ENCODE measurements at places on chromosomes 1 and 21.

DNA sequence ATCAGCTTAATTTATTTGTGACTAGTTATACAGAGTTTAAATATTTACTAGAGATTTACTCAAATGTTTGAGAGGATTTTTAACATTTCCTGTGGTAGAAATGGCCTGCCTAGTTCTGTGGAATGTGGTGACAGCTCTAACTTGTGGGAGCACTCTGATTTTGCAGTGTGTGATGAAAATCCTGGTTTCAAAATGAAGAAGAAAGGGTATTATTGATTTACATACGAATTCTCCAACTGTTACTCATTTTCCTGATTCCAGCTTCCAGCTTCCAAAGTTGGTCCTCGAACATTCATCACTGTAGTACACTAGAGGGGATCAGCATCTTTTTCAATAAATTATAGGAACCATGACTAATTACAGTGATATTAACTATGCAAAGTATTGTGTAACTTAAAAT lies 462.7 kb upstream of the PKN2 start:
- DNase-seq: no peak

DNA sequence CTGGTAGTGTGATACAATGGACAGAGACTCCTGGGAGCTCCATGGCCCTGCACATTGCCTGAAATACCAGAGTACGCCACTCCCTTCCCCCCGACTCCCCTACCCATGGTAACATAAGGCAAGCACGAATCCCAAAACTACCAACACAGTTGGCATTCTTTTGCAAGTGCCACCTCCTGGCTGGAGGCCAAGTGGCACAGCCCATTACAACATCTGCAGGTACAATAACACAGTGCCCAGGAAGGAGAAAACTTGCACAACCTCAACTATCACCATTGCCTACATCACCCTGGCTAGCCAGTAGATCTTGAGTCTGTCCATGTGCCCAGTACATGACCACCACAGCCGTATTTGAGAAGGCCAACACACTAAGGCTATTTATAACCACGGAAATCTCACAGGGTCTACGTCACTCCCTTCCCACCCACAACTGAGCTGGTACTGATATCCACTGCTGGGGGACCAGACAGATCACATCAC lies 11.7 kb downstream of the ADAMTS1 start:
- no peak for DNase-seq

DNA sequence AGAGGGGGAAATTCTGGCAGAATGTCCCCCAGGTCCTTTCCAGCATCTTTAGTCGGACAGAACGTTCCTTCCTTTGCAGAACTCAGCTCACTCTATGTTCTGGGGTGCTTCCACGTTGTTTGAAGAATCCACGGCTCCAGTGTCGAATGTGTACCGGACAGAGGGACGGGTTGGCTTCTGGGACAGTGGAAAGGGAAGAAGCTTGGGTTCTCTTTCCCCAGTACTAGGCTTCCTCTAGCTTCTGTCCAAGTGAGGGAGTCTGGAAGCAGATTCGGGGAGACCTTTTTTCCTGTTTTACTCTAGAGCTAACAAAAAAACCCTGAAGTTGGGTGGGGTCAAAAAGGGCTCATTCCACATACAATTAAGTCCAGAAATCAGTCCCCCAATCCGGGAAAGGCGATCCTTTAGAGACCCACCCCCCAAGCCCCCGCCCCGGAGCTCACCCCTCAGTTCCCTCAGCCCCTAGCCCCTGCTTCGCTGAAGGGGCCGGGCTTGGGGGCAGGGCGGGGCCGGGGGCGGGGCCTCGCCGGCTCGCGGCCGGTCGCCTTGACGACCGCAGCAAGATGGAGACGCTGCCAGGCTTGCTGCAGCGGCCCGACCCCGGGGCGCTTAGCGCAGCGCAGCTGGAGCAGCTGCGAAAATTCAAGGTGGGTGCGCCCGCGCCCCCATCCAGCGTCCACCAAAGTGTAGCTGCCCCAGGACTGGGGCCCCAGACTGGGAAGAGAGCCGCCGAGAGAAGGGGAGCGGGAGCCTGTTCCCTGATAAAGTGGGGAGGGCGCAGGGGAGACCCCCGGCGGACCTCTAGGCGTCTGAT lies at the start of gene RIIAD1:
Gene RIIAD1, plus strand, starts transcription at position 549 of the 814 bp plus-strand sequence. Its CDS starts 15 bp downstream, at position 564.
- DNase-seq: no peak

- DNase-seq: no peak
Measured at GRCh38 chr1:64539781-64540218, 69.9 kb downstream of the CACHD1 start.

GRCh38 chr1:46802081-46802480 lies 3.2 kb downstream of the CYP4B1 start:
- DNase-seq: no peak

GRCh38 chr1:108070662-108071061 lies 105.7 kb upstream of the VAV3 start:
- DNase-seq: no peak

- DNase-seq: no peak
Measured at GRCh38 chr1:222275729-222276465, 272.0 kb downstream of the HHIPL2 start.

DNA sequence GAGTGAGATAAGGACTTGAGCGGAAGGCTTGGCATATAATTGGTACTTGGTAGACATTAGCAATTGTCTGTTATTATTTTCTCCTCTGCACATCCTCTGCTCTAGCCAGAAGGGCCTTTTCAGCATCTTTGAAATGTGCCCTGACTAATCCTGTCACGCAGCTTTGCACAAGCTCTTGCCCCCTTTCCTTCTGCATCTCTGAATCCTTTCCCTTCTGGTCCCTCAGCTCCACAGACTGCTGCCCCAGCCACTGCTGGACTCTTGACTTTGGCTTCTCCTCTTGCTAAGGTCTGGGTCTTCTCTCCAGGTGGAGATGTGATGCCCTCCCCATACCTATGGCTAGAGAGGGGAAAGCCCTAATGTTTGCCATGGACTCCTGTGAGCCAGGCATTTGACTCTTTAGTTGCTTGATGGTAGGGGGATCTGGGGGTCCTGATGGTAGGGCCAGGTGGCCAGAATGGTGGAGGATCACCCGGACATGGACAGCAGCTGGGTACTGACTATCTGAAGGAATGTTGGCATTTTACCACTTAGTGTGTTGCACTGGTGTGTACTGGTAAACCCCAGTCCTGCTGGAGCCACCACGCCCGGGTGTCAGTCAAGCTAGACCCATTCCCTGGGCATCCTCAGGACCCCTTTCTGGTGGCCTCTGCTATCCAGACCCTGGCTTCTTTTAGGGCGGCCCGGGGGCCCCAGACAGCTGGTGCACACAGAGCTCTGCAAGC lies 4.4 kb downstream of the HPCA start:
- DNase-seq: no peak

DNA sequence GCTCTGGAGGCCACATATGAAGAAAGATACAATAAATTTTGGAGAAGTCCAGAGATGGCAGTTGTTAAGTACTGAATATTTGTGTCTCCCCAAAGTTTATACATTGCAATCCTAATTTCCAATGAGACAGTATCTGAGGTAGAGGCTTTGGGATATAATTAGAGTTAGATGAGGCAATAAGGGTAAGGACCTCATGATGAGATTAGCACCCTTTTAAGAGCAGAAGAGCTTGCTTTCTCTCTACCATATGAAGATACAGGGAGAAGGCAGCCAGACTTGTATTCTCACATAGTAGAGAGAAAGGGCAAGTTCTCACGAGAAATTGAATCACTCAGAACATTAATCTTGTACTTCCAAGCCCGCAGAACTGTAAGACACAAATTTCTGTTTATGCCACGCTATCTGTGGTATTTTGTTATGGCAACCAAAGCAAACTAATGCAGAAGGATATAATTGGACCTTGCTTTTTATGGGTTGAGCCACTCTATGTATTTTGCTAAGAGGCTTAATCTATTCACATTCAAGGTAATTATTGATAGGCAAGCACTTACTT lies 430.1 kb downstream of the KCNT2 start:
- DNase-seq: no peak

DNA sequence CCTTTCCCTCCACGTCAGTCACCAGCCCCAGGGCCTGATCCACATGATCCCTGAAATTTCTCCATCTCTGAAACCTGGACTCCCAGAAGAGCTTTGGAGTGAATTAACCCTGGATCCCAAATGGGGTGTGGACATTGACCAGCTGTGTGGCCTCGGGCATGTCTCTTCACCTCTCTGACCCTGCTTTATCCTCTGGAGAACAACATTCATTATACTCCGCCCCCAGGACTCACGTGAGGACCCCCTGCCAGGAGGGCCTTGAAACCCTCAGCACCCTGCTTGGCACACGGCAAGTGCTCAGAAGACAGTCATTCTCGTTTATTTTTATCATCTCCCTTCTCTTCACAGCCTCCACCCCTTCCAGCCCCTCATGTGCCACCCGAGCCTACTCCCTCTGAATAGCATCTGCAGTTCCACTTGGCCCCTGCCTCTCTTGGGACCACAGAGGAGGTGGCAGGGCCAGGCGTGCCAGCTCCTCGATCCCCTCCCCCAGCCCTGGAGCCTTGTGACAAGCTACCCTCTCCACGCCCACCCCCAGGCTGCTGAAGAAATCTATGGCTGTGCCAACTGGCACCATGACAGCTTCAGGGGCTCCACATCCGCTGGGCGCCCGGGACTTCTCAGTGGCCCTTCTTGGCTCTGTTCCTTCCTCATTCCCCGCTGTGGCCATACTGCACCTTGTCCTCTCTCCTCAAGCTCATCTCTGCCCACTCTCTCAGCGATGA lies 18.0 kb downstream of the ADGRB2 start:
- DNase-seq: no peak

DNA sequence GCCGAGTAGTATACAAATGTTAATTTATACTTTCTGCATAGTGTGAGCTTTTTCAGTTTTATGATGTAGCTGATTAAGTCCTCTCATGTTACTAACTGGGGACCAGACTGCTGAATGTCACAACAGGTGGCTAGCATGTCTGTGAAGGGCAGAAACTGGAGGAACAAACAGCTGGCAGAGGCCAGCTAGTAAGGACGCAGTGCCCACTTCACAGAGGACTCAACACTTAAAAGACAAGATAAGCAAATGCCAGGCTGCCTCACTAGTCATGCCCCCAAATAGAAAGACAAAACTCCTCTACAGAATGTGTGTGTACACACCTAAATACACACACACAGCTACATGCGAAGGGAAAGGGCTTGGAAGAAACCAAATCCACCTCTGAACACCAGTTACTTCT lies 73.8 kb upstream of the ZNF678 start:
- no peak for DNase-seq

DNA sequence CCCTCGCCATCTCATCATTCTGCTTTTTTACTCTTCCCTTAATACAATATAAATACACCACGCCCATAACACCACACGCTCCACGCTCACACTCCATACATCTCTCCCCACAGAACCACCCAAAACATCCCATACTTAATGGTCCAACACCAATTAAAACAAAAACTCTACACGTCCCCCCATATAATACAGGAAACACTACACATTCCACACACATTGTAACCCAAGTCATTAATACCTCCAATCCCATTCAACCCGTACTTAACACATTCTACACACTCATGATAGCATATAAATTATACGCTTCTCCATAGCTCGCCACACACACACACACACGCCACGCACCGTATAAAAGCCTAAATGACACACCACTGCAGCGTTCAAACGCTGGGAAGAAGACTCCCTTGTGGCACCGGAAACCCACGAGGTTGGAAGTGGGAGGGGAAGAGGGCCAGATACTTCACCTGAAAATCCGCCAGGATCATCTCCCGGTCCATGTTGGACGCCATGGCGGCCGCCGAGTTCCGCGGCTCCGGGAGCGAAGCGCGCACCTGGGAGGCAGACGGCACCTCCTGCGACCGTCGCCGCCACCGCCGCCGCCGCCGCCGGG lies 659 bp downstream of the FAF1 start:
- no peak for DNase-seq

DNA sequence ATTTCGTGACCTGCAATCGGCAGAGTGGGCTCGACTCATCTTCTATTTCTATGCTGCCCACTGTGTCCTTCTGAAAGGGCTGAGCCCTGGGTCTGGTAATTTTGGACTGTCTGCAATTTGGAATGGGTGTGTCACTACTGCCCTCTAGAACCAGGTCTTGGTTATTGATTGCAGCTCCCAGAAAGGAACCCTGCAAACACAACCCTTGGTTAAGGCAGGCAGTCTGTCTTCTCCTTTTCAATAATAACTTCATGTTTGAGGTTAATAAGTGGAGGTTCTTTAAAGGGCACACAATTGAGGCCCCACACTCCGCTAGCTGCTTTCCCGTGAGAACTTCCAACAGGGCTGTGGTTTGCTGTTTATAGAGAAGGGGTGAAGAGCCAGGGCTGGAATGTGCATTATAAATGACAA lies 79.9 kb upstream of the LYST start:
- DNase-seq: no peak

- DNase-seq: no peak
Measured at GRCh38 chr21:33841561-33841960, 74.0 kb downstream of the ATP5PO start.

GRCh38 chr1:224749916-224750315 lies 133.8 kb downstream of the CNIH3 start:
- no peak for DNase-seq

DNA sequence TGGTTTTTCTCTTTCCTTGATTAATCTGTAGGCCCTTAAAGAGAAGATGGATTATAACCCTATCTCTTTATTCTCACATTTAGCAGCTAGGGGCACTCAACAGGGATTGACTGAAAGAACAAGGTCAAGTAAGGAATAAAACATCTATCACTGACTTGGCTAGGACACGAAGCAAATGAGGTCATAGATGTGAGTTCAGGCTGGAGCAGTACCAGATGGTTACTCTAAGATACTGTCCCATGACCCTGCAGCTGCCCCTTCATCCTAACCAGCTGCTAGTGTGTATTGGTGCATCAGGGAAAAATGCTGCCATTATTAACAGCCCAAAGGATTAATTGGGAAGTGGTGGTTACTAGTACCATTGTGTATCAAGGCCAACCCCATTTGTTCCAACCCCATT lies 221.9 kb downstream of the CTH start:
- no peak for DNase-seq

GRCh38 chr1:5513846-5514526 lies 478.2 kb downstream of the NPHP4 start:
- DNase-seq: no peak

DNA sequence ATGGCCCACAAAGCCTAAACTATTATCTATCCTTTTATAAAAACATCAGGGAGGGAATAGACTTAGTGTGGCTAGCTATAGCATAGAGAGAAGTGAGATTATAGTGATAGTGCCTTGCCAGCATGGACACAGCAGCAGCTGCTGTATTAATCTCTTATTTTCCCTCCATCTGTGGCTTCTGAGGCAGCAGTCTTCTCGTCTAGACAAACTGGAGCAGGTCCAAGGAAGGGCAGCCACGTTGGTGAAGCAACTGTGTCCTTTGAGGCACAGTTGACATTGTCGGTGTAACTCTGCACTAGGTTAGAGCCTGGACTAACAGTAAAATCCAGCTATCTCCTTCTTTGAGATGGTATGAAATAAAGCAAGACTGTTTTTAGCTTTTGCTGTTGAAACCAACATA lies 131.3 kb downstream of the CACHD1 start:
- DNase-seq: no peak

- no peak for DNase-seq
Measured at GRCh38 chr1:235644693-235645305, 4.8 kb downstream of the GNG4 start.

DNA sequence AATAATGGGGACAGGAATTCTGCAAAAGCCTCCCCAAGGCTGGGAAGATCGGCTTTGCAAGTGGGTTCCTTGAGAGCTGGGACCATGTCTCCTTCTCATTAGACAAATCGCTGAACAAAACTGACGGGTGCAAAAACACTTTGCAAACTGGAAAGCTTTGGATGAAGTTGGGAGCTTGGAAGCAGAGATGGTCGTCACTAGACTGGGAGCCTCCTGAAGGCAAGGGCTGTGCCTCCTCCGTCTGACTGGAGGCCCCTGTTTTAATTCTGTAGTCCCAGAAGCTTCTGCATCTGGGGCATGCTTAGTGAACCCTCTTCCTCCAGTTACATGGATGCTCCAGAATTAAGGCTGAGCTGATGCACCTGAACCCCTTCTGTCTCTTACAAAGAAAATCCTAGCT lies 82.3 kb upstream of the IFFO2 start:
- no peak for DNase-seq
